Amygdala (tissue), 56 donors: ENCODE measurements at places on chromosomes 5 and 9.

DNA sequence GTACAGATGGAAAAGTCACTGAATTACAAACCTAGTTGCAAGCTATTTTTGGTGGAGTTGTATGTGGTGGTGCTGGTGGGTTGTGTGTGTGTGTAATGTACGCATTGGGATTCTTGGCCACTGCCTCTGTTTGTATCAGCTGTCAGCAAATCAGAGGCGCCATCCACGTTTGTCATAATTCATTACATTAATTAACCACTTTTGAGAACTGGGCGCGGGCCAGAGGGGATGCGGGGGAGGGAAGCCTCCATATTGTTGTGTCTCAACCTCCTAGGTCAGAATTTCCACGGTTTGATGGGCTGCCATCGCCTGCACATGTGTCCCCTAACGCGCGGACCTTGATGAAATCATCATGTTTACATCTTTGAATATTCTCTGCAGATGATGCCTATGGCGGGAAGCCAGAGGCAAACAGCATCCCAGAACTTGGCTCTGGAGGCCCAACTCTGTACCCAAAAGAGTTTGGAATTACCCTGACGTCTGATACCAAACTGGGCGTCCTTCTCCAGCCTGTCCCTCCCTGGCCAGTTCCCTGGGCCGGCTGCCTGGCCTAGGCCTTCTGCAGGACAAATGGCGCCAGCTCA lies 54.9 kb downstream of the FGF18 start:
- no peak for DNase-seq

GRCh38 chr9:124272979-124273378 lies 15.2 kb downstream of the NEK6 start:
- no peak for DNase-seq

GRCh38 chr5:63245271-63245670 lies 666.7 kb downstream of the LRRC70 start:
- no peak for DNase-seq

DNA sequence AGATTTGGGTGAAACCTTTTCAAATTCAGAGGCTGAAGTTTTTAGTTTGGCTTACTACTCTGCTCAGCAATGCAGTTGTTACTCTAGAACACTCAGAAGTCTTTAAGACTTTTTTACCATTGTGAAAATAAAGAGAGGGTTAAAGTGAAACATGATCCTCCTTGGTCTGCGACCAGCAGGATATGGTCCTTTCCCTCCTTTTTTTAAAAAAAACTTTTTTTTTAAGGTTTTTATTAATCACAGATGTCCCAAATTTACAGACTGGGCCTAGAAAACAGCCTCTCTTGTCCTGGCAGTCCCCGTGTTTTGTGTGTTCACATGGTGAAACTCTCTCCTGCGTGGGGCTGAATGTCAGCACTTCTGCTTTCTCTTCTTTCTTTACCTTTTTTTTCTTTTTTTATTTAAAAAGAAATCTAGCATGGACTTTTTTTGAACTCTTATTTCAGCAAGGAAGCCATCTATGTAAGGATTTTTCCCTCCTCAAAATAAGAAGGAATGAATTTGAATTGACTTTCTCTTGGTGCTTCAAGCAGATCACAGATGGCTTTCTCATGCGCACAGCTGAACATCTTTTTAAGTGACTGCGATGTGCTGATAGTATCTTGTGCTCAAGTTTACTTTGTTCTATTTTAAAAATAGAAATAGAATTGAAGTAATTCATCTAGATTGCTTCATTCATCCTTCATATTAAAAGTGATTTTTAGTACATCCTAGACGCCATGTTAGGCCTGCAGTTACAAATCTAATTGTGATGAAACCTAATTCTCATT lies 128.7 kb upstream of the OTULINL start:
- no peak for DNase-seq

DNA sequence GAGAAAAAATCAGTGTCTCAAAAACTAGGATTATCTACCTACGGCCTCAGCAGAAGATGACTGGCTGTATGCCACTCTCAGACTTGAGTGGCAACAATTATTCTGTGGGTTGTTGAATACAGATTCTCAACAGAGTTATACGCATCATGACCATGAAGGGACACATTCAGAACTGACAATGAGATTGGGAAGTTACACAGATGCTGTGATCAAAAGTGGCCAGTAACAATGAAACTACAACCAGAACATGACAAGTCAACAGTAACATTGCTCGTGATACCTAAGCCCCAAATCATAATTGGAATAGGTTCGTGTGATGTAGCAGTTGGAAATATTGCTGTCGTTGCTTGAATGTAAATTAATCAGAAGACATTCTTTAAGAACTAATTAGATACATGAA lies 957.5 kb upstream of the CDH9 start:
- no peak for DNase-seq

GRCh38 chr9:120888626-120889025 lies 11.6 kb upstream of the PHF19 start:
- DNase-seq, result no peak

GRCh38 chr5:71767661-71768060 lies 48.6 kb downstream of the CARTPT start:
- DNase-seq, result no peak

DNA sequence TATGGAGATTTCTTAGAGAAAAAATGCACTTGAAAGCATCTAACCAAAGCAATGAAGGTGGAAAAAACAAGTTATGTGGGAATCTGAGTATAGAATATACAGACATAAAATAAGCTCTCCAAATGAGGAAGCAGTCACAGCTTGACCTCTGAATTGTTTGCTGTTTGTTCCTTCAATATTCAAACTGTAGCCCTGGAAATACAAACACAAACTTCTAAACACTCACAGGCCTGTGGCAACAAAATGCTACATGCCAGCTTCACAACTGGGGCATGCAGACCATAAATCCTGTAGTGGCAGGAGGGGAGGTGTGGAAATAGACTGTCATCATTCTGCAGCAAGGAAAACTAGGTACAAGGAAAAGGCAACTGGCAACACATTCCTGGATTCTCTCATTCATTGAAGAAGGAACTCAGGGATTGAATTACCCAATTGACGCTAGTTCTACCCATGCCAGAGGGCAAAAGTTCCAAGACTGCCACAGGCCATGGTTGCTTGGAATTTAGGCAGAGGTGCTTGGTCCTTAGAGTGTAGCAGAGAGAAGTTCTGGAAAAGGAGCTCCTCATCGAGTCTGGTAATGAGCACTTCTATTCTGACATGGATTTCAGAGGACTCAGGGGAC lies 349.6 kb downstream of the PDE4D start:
- DNase-seq, result no peak

- no peak for DNase-seq
Observed at GRCh38 chr5:53956196-53956595, 354.2 kb downstream of the ARL15 start.

- no peak for DNase-seq
Observed at GRCh38 chr9:4344946-4345345, 45.1 kb upstream of the GLIS3 start.

- no peak for DNase-seq
Observed at GRCh38 chr9:100485196-100485595, 12.2 kb downstream of the TMEFF1 start.

- DNase-seq, result no peak
Observed at GRCh38 chr9:107049803-107050184, 186.8 kb downstream of the ZNF462 start.

DNA sequence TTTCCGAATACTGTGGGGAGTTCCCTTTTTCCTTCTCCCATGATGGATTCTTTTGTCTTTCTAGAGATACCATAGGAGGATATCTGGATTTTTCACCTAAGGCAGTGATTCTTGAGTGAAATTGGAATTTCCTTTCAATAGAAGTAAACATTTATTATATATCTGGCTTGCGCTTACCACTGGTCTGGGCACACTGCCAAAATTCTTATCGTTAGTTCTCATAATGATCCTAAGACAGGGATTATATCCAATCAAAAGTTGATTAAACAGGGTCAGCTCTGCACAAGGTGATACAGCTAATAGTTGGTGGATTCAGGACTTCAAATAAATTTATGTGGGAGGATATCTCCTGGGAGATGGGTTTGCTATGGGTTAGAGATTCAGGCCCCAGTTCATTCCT lies 9.6 kb downstream of the TLE4 start:
- no peak for DNase-seq

- DNase-seq, result peak; percentile 20
Observed at GRCh38 chr5:16600397-16600796, 16.4 kb downstream of the RETREG1 start.

GRCh38 chr9:111276431-111277128 lies 53.4 kb downstream of the OR2K2 start:
- no peak for DNase-seq

- no peak for DNase-seq
Observed at GRCh38 chr9:121770415-121771273, 119.2 kb downstream of the DAB2IP start.

GRCh38 chr5:72702881-72703434 lies 113.5 kb upstream of the TNPO1 start:
- no peak for DNase-seq

DNA sequence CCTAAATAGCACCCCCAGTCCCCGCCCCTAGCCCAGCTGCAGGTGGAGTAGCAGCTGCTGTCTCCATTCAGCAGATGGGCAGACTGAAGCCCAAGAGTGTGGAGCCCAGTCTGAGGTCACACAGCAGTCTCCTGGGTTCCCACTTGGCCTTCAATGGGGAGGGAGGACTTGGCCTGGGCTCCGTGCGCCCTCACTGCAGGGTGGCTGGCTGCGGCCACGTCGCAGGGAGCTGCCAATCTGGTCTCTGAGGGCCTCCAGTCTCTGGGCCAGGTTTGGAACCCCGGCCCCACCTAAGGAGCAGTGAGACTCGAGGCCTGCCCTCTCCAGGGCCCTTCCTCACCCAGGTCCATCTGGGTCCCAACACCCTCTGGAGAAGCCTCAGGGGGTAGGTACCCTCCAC lies 7.4 kb downstream of the KIF12 start:
- DNase-seq, result no peak

GRCh38 chr9:104564358-104564757 lies 4.6 kb upstream of the OR13C8 start:
- DNase-seq, result no peak

DNA sequence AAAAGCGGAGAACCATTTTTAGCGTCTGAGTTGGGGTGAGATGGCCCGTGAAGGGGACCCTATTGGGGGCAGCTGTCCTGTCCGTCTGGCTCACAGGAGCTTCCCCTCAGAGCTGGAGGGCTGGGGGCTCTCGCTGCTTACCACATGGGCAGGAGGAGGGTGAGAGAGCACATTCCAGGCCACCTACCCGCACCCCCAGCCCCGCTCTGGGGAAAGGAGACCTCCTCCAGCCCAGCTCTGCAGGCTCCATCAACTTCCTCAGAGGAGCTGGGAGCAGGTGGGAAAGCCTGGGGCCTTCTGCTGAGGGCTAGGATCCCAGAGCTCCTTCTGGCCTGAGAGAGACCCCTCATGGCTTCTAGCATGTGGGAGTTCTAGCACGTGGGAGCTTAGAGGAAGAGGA lies 27.1 kb upstream of the SPTLC1 start:
- no peak for DNase-seq

DNA sequence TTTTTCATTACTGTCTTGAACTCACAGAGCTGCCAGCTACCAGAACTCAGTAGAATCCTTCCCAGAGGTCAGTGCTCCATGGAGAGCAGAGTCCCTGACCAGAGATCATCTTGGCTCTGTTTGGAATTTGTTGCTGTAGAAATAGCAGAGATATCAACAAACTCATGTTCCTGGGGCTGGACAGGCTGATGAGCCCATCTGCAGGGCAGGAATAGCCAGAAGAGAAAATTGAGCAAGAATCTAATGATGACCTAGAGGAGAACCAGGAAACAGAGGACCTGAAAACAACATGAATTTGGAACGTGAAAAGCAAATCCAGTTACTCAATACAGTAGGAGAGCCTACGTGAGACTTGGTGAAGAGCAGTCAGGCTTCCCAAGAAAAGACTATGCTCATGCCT lies 437.8 kb downstream of the PLK2 start:
- DNase-seq, result no peak

- no peak for DNase-seq
Observed at GRCh38 chr5:176890455-176891330, 8.5 kb downstream of the HK3 start.

- no peak for DNase-seq
Observed at GRCh38 chr5:80755626-80756025, 100.8 kb upstream of the DHFR start.

DNA sequence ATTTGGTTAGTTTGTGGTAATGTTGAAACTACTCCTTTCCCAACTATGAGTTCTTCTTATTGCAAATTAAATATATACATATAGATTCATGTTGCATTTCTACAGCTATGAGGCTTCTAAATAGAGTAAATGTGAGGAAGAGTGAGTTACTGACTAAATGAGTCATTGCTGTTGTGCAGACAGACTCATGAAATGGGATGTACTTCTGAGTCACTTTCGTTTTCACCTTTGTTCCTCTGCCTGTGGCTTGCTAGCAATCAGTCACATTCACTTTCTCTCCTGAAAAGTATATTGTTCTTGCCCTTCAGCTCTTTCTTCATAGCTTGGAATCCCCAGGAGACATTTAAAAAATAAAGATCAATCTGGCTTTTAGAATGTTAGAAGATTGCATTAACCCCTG lies 295.5 kb upstream of the SMC2 start:
- no peak for DNase-seq

DNA sequence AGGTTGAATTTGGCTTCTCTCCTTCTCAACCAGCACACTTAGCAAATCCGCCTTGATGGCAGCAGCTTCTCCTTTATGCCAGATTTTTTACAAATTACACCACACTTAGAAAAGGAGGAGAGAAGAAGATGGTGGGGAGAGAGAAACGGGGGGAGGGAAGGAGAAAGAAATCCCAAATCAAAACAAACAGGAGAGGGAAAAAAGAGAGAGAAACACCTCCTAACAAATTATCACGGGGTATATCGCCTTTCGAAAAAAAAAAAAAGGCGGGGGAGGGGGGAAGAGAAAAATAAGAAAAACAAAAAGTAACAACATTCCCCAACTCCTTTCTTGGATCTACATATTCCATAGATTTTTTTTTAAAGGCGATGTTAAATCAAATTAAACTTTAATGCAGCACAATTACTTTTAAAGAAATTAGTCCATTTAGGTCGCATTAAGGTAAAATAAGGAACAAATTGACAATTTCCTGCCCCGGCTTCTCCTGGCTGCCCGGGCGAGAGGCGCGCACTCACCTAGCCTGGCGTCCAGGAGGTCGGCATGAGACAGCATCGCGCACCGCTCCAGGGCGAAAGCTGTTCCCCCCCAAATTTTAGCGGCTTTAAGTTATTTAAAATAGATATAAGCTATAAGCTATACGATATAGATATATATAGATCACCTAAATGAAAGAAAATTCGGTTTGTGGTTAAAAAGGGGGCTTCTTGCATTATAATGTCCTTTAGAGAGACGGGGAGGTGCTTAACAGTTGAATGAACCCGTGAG lies at the start of gene OTP:
Gene OTP, minus strand, starts transcription at position 716 of the 765 bp plus-strand sequence. Its CDS starts 164 bp downstream, at position 552.
- DNase-seq, result no peak

GRCh38 chr9:79583952-79584654 lies 12.3 kb downstream of the TLE4 start:
- no peak for DNase-seq

GRCh38 chr5:141902015-141902814 lies 21.5 kb upstream of the DELE1 start:
- no peak for DNase-seq

- DNase-seq, result no peak
Observed at GRCh38 chr9:68978066-68978465, 35.8 kb downstream of the PRKACG start.

GRCh38 chr5:95652849-95653248 lies 6.3 kb downstream of the RFESD start:
- no peak for DNase-seq

GRCh38 chr9:751137-752051 lies 90.1 kb upstream of the DMRT1 start:
- DNase-seq, result no peak

GRCh38 chr5:36957953-36958537 lies 81.5 kb downstream of the NIPBL start:
- DNase-seq, result no peak
